CD4-positive, alpha-beta T cell treated with Interleukin-17A for 4 hours (primary cell): ENCODE measurements at places on chromosomes 13 and 19.
A peak's percentile ranks its signal among the peaks of the same experiment; 100 is the strongest.

GRCh38 chr13:24927810-24928404 lies 163.9 kb downstream of the RNF17 start:
- DNase-seq: no peak

DNA sequence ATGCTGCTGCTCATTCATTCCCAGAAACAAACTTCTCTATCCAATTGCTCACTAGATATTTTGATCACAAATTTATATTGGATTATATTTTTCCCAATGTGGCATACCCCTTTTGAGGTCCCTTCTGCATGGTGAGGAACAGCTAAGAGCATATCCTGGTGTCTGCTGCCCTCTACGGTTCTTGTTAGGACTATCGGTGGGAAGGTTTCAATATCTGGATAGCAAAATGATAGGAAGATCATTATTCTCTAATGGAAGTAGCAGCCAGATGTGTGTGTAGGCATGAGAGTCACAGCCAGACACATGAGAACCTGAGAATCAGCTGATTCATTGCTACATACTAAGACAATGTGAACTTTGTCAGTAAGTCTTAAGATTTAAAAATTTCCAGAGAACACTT lies 1422.4 kb upstream of the MIR17HG start:
- DNase-seq: no peak

DNA sequence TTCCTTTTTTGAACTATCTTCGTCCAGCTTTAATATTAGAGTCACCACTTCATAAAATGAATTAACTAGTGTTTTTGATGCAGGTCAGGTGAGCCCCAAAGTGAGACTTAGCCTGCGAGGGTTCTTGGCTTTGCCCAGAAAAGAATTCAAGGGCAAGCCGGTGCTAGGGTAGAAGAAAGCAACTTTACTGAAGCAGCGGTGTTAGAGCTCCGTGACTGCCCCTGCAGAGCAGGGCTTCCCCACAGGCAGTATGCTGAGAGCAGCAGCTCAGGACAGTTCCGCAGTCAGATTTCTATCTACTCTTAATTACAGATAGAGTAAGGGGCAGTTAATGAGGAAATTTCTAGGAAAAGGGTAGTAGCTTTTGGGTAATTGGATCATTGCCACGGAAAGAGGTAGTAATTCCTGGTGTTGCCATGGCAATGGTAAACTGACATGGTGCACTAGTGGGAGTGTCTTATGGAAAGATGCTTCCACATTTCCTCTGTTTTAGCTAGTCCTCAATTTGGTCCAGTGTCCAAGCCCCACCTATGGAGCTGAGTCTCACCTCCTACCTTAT lies 432.2 kb upstream of the ZNF507 start:
- no peak for DNase-seq

DNA sequence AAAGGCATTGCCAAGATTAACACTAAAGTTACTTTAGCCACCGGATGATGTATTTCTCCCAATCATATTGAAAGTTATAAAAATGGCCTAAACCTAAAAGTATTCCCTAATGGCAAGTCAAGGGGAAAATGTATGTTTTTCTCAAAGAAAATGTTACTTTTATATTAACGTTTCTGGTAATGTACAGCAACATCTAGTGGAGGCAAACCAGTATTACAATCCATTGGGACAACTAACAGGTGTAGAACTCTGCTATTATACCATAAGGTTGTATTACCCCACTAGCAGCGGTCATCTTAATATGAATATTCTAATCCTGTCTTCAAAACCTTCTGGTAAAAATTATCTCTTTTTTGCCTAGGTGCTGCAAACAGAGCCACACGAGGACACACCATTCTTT lies 69.2 kb downstream of the ZNF100 start:
- DNase-seq: peak; percentile 7

DNA sequence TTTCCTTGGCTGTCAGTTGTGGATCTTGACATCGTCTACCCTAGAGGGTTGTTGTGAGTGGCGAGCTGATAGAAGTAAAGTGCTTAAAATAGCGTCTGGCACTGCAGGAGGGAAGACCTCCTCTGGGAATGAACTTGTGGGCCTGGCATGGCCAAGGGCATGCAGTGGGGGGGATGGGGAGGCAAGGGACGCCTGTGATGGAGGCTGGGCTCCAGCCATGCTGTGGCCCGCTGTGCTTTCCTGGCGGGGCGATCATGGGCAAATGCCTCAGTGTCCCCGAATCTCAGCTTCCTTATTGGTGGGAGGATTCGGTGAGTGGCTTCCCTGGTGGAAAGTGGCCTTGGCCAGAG lies 10.7 kb downstream of the CARM1 start:
- no peak for DNase-seq

DNA sequence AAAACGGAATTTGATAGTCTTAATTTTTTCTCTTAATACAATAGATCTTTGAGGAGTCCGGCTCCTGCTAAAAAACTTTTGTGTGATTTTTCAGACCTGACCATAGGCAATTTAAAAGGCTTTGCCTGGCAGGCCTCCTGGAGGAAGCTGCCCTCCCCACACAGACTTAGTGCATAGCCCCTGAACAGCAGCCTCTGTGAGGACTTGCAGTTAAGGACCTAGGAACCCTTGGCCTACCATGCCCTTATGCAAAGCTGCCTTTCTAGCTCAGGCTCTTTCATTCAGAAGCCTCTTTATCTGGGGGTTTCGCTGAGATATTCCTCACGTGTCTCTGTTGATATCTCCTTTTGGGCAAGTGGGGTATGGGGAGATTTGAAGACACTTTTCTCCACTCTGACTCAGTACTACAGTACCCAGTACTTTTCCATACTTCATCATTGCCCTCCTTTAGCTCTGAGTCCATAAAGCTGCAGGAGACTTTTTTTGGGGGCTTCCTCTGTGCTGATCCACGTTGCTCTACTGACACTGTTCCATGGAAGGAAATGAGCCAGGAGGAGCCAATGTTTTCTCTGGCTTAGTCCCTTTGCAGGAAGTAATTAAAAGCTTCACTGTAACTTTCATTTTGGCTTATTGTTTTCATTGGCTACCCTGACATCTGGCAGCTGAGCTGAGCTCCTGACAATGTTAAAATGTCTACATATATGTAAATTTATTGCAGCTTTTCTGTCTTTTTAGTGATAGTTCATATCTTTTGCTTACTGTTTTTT lies 283.1 kb downstream of the TDRD3 start:
- DNase-seq: no peak

GRCh38 chr19:7871437-7872305 lies 2.5 kb downstream of the PRR36 start:
- peak; percentile 78 for DNase-seq

DNA sequence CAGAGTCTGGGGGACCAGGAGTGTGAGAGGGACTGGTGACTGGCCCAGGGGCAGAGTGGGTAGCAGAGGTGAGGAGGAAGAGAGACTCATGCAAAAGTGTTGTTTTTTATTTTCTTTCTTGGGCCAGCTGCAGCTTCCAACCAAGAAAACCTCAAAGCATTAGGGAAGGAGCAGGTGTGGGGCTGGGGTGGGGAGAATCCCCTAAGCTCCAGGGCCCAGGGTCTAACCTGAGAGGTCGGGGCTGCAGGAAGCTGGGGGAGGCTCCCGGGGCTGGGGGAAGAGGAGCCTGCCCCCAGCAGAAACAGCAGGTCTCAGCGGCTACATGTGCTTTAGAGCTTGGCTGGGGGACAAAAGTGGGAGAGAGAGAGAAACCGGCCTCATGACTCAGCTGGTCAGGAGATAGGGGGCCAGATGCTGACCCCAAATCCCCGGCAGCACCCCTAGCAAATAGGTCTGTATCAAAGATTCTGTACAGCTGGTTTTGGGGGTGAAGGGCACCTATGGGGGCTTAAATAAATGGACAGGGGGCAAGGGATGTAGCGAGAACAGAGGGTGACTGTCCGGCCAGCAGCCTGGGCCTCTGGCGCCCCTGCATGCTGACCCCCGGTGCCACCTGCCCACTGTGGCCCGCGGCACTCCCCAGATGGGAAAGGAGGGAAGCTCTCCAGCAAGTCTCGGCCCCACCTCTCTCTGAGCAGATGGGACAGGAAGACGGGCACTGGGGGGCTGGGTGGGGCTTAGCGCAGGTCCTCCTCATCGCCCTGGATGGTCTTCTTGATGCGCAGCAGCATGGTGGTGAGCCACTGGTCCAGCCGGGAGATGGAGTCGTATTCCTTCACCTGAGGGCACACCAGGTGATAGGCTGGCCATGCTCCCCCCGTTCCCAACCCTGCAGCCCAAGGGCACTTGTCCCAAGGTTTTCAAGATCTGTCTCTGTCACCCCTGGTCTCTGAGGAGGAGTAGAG lies 3.8 kb upstream of the KPTN start:
- DNase-seq: no peak

GRCh38 chr19:18469069-18469846 lies 31.3 kb upstream of the ISYNA1 start:
- peak; percentile 76 for DNase-seq

DNA sequence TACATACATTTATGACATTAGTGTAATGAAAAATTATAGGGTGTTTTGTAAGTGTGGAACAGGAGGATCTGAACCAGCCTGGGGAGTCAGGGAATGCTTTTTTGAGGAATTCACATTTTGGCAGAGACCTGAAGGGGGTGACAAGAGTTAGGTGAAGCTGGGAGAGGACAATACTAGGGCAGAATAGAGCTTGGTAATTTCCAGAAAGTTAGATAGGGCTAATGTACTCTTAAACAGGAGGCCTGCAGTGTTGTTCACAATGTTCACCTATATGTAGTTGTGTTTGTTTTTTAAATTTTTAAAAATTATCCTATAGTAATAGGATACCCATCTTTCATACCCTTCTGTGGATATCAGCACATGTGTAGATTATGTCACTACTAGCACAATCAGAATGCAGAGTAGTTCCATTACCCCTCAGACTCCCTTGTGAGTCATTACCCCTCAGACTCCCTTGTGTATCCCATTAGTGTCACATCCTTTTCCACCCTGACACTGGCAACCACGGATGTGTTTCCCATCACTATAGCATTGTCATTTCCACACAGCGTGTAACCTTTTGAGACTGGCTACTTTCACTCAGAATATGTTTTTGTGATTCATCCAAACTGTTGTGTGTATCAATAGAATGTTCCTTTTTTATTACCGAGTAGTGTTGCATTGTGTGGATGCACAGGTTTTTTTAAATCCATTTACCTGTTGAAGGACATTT lies 43.1 kb downstream of the PCCA start:
- no peak for DNase-seq

- no peak for DNase-seq
Observed at GRCh38 chr13:101111894-101112293, 304.4 kb downstream of the NALCN start.

DNA sequence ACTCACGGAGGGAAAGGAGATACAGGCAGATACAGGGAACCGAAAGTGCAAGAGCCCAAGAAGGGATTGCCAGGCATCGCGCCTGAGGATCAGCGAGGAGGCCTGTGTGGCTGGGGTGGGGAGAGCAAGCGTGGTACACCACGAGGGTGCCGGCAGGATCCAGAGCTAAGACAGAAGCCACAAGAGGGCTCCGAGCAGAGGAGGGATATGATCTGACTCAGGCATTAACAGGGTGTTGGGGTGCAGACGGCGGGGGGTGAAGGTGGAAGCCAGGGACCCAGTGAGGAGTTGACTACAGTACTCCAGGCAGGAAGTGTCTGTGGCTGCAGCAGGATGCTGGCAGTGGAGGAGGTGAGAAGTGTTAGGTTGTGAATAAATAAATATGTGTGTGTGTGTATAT lies 5.4 kb upstream of the PPP1R37 start:
- DNase-seq: peak; percentile 72

DNA sequence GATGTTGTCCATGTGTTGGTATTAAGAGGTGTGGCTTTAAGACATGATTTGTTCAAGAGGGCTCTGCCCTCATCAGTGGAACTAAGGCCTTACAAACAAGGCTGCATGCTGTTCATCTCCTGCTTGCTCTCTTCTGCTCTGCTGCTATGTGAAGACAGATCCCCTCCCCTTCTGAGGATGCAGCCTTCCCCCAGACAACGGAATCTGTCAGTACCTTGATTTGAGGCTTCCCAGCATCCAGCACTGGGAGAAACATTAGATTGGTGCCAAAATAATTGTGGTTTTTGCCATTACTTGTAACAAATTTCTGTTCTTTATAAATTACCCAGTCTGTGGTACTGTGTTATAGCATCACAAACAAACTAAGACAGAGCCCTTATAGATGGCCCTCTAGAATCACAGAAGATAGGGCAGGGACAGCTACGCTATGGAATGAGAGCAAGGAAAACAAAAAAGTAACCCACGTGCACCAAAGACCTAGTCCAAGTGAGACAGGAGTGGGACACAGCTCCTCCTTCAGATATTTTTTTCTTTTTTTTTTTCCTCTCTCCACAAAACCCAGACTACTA lies 151.5 kb upstream of the RXFP2 start:
- no peak for DNase-seq

GRCh38 chr19:6414793-6415590 lies 9.6 kb downstream of the KHSRP start:
- no peak for DNase-seq

GRCh38 chr13:51666374-51666773 lies 82.1 kb downstream of the WDFY2 start:
- DNase-seq: no peak

DNA sequence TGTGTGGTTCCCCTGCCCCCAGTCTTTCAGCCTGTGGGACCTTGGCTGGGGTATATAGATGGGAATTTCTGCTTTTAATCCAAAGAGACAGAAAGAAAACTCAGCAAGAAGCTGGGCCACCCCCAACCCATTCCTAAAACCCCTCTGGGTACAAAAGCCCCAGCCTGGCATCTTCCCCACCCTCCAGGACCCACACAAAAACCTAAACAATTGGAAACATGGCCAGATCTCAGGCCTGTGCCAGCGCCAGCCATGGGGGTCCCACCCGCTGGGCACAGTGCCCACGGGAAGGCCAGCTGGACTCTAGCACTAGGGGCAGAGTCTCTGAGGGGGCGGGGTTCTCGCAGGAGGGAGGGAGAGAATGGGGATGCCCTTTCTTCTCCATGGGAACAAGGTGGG lies 8.6 kb downstream of the LYL1 start:
- no peak for DNase-seq

DNA sequence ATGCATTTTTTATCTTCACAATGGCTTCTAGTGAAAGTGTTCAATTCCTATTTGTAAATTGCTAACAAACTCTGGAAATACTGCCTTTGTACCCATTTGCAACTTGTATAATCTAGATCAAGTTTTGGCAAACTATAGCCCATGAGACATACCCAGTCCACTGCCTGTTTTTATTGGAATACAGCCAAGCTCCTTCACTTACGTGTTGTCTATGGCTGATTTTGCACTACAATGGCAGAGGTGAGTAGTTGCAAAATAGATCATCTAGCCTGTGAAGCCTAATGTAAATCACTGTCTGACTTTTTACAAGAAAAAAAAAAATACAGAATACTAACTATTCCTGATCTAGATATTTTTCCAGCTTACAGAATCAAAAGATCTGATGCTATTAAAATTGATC lies 37.1 kb downstream of the DZIP1 start:
- no peak for DNase-seq

DNA sequence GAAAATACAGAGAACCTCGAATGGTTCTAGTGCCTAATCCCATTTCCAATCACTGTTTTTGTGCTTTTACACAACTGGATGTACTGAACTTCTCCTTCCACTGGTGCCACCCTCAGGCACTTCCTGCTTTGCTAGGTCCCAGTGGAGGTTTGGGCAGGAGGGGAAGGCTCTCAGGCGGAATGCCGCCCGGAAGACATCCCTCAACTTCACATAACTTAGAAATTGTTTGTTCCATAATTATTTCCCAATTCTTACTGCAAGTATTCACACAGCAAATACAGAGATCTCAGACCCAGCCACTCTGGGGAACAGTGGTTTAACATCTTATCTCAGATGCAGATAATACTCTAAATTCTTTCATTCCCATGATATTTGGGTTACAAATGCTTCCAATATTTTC lies 195.7 kb upstream of the IPO5 start:
- DNase-seq: no peak

GRCh38 chr13:98564204-98564603 lies 12.7 kb downstream of the STK24 start:
- peak; percentile 18 for DNase-seq
